ENCODE measurements at places on chromosomes 11 and 22.
A peak's percentile ranks its signal among the peaks of the same experiment; 100 is the strongest.

- no peak for DNase-seq
These were observed 31.6 kb upstream of the ACCSL start for GRCh38 chr11:44016131-44016530.

GRCh38 chr11:2673250-2673610 lies 26.6 kb downstream of the KCNQ1OT1 start:
- DNase-seq: no peak

GRCh38 chr11:71129624-71130023 lies 122.8 kb downstream of the SHANK2 start:
- no peak for DNase-seq

- DNase-seq: no peak
These were observed 133.9 kb downstream of the FANCF start for GRCh38 chr11:22491555-22492225.

DNA sequence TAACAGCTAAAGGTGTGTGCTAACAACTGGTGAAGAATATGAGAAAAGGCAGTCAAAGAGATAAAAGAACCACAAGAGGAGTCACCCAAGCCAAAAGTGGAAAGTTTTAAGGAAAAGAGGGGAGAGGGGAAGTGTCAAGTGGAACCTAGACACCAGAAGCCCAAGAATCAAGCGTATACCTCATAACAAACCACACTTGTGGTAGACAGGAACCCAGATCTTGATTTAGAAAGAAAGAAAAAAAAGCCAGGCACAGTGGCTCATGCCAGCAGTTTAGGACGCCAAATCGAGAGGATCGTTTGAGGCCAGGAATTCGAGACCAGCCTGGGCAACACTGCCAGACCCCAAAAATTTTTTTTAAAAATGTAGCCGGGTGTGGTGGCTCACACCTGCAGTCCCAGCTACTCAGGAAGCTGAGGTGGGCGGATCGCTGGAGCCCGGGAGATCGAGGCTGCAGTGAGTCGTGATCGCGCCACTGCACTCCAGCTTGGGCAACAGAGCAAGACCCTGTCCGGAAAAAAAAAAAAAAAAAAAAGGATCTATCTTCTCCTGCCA lies 877 bp downstream of the SLC25A17 start:
- DNase-seq: no peak

GRCh38 chr22:49951000-49951677 lies 9.4 kb upstream of the PIM3 start:
- DNase-seq: no peak

DNA sequence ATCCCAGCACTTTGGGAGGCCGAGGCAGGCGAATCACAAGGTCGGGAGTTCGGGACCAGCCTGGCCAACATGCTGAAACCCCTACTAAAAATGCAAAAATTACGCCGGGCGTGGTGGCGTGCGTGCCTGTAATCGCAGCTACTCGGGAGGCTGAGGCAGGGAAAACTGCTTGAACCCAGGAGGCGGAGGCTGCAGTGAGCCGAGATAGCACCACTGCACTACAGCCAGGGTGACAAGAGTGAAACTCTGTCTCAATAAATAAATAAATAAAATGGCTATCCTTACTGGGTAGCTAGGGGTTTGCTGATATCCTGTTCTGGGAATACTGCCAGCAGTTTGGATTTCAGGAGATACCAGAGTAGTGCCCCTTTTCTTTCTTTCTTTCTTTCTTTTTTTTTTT lies 2.4 kb upstream of the RBM14 start:
- DNase-seq: no peak

GRCh38 chr11:28347371-28347770 lies 239.2 kb downstream of the METTL15 start:
- DNase-seq: no peak

- no peak for DNase-seq
These were observed 73.1 kb upstream of the CLMP start for GRCh38 chr11:123268156-123268555.

DNA sequence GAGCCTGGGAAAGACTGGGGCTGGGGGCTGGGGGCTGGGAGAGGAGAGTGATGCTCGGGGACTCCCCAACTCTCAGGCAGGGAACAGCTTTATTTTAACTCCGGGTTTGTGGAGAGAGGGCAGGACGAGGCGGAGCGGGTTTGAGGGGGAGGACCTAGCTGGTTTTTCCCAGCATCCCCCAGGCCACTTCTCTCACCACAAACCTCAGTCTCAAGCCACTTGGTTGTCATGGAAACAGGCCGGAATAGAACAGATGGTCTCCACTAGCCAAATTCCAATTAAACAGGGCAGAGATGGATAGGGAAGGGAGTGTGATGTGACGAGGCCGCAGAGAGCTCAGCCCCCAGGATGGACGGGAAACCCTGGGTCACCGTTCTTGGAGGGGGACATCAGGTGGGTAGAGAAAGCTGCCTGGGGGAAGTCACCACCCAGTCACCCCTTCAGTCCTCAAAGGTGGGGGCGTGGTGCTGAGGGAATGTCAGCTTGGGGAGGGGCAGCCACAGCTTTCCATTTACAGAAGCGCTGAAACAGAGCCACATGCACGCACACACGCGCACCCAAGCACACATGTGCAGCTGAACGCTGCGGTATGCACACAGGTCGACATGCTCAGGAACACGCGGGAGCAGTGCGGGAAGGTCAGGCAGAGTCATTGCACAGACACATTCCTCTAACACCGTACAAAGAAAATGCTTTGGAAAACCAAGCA lies 19.2 kb downstream of the NECTIN1 start:
- no peak for DNase-seq

DNA sequence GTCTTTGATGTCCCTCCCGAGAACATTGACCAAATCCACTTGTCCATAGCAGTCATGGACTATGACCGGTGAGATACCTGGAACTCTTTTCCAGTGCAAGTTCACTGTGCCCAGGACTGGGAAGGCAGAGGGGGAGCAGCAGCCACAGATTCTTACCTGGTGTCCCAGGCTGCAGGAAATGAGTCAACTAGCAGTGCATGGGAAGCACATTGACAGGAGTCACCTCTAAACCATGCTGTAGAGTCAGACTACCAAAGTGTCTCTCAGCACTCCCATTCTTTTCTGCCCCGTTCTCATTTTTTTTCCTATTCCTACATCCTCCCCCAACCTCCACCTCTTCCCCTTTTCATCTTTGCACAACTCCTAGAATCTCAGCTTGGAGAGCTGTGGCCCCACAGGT lies 67.2 kb upstream of the OLFML1 start:
- DNase-seq: no peak

DNA sequence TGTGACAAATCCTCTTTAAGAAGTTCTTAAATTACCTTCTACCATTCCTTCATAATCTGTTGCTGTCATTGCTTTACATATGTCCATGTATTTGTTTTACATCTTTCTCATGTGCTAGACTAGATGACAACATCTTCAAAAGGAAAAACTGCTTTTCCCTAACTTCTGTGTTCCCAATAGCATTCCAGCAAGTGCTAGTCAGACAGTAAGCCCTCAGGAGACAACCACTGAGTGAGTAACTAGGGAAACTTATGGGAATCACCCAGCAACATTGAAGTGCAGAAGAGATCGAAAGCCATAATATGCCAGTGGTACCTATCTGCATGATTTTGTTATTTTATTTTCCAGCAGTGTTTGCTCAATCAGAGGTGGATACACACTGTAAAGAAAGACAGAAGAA lies 889.7 kb upstream of the API5 start:
- DNase-seq: no peak

- no peak for DNase-seq
These were observed 5.2 kb downstream of the C1QTNF6 start for GRCh38 chr22:37182949-37183245.

DNA sequence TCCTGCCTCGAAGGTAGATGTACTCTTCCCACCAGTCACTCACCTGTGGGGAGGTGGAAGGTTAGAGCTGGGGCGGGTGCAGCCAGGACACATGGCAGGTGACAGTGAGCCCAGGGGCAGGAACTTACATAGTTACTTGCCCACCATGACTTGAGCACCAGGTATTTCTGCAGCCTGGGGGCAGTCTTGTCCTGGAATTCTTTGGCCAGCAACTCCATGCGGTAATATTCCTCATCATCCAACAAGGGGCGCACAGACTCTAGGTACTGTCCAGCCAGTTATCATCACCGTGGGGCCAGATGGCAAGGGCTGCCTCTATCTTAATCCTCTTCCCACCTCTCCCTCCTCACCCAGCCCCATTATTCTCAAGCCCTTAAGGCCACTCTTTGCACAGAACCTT lies 2.2 kb downstream of the CPT1B start:
- peak; percentile 20 for DNase-seq

DNA sequence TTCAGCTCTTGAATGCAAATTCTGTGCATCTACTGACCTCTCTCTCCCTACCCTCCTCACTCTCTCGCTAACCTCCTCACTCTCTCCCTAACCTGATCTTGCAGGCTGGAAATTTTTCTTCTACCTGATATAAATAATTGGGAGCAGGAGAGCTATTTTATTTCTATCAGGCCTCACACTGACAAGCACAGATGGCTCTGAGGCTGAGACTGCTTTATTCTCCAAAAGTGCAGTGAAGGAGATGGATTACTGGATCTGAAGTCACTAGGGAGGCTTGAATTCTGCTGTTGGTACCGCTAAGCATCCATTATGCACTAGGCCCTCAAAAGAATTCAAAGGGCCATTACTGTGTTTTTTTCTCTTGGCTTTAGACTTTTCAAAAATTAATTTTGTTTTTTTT lies 19.4 kb upstream of the LDHA start:
- no peak for DNase-seq

- no peak for DNase-seq
These were observed 59.7 kb downstream of the PDGFD start for GRCh38 chr11:104104201-104104600.

DNA sequence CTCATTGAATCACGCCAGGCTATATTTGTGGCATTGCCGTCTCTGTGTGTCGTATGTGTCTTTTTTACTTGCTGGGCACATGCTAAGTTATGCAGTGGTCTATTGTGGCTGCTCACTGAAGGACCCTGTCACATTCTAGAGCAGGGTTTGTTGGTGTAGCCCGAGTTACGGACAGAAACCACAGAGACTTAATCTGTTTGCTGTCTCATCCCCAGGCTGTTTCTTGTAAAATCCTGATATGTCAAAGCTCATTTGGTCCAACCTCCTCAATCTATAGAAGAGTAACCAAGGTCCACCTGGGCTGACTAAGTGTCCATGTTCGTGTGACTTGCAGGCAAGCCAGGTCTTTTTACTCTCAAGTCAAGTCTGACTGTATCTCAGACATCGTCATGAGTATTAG lies 5.0 kb downstream of the DPF2 start:
- DNase-seq: no peak

DNA sequence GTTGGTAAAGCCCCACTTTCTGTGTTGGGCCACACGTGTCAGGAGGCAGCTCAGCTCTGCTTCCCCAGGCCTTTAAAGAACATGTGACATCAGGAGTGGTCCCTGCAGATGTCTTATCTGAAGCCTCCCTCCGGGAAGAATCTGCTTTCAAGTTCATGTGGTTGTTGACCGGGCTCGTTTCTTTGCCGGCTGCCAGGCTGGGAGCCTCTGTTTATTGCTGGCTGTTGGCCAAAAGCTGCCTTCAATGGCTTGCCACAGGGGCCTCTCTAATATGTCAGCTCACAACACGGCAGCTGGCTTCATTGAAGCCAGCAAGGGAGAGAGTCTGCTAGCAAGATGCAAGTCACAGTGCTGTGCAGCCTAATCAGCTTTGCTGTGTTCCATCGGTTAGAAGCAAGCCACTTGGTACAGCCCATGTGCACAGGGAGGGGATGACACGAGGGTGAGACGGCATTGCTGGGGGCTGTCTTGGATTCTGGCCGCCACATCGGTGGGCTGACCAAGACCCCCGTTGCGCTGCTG lies 14.6 kb downstream of the MRGPRF start:
- DNase-seq: no peak

GRCh38 chr11:69057801-69058200 lies 9.1 kb downstream of the TPCN2 start:
- DNase-seq: no peak

GRCh38 chr22:19490628-19491230 lies 11.0 kb downstream of the CDC45 start:
- DNase-seq: no peak

- no peak for DNase-seq
These were observed 98.6 kb downstream of the SEZ6L start for GRCh38 chr22:26267856-26268255.

GRCh38 chr11:44600839-44601383 lies 35.4 kb downstream of the CD82 start:
- no peak for DNase-seq

DNA sequence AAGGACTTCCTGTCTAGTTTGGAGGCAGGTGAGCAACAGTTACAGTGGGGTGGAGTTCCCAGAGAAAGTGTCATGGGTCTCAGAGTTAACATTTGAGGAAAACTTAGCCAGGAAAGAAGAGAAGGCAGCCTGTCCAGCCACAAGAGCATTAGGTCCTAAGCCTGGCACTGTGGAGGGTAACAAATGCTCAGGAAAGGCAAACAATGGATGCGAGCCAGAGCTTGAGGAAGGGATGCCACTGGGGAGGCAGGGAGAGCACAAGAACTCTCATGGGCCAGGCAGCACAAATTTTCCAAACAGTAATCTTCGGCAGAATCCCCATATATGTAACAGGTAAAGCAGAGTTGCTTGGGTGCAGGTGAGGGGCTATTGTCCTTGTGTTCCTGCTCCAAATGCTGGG lies 8.0 kb upstream of the SERPIND1 start:
- DNase-seq: no peak

DNA sequence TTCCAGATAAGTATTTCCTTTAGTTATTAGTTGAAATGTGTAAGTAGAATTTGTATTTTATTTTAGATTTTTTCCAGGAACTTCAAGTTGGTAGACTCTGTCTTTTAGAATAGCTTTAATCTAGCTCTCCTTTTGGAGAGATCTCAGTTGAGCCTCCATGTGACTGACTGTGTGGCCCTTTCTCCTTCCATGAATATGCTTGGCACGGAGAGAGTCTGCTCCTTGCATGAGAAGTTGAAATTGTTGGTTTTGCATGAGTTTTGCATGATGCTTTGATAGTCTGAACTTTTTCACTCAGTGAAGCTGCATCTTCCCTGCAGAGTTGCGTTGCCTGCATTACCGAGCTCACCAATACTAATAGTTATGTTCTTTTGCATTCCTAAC lies 32.8 kb upstream of the CTTN start:
- DNase-seq: no peak

DNA sequence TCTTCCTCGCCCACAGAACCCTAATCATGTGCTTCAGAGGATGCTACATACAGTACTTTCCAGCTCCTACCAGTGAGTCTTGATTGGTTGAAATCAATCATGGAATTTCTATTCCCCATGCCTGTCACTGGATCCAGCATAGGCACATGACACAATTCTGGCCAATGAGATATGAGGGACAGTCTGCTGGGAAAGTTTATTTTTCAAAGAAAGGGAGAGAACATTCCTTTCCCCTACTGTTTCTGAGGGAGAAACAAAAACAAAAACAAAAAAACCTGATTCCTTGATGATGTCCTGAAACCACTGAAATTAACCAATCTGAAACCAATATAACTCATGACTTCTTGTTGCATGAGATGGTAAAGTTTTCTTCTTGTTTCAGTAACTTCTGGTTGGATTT lies 3.3 kb upstream of the RCN1 start:
- no peak for DNase-seq

DNA sequence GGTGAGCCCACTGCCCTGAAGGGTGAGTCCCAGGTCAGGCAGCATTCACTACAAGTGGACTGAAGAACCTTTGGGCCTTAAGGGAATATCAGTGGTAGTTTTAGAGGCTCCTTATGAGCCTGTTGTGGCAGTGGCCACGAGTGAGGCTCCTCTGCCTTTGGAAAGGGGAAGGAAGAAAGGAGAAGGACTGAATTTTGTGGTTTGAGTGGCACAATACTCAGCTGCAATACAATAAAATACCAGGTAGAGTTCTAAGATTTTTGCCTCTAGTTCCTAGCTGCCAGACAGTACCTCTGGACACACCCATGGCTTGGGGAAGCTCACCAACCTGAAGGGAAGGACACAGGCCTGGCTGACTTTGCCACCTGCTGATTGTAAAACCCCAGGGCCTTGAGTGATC lies 260.9 kb downstream of the DYNC2H1 start:
- DNase-seq: no peak

- no peak for DNase-seq
These were observed 61.1 kb downstream of the QSER1 start for GRCh38 chr11:32953700-32954099.
